Cardiac muscle cell (in vitro differentiated cells and primary cell): ENCODE measurements at places on chromosomes 1 and 21.

DNA sequence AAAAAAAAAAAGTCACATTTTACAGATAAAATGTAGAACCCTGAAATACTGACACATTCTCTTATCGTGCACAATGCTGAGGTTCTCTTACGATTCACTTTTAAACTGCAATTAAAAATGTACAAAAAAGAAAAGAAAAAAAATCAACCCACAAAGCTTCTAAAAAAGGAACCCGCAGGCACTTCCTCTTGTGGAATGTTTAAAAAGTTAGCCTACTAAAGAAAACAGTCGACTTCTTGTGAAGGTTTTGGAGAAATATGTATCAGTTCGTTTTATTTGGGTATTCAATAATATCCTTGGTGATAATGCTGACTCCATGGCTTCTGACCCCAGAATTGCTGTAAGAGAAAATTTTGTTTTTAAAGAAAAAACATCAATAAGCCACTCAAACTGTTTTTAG lies 10.2 kb downstream of the HNRNPU start:
- no peaks in the 10 kb centered on the region for H3K27me3 ChIP-seq
- peak overlapping the region; percentile 40 for H3K27ac ChIP-seq
- no peak overlapping the region for H3K4me3 ChIP-seq
- DNase-seq, result no peak
- H3K36me3 ChIP-seq, result peaks cover 97% of the 10 kb centered on the region
- H3K4me1 ChIP-seq, result no peaks in the 10 kb centered on the region

DNA sequence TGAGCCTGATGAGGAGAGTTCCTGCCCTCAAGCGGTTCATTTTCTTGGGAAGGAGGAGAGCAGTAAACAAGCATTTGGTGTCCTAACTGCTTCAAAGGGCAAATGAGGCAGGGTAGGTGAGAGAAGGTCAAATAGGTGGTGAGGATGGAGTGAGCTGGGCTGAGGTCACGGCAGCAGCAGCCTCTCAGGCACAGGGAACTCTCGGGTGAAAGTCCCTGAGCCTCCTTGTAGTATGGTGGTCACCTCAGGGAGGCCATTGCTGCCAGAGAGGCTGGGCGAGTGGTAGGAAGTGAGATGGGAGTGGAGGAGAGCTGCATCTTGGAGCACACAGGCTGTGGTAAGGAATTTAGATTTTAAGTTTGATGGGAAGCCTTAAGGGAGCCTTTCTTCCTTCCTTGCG lies 4.0 kb downstream of the ADARB1 start:
- H3K36me3 ChIP-seq, result no peaks in the 10 kb centered on the region
- no peak overlapping the region for H3K4me3 ChIP-seq
- no peak for DNase-seq
- H3K27me3 ChIP-seq, result peaks cover 14% of the 10 kb centered on the region

DNA sequence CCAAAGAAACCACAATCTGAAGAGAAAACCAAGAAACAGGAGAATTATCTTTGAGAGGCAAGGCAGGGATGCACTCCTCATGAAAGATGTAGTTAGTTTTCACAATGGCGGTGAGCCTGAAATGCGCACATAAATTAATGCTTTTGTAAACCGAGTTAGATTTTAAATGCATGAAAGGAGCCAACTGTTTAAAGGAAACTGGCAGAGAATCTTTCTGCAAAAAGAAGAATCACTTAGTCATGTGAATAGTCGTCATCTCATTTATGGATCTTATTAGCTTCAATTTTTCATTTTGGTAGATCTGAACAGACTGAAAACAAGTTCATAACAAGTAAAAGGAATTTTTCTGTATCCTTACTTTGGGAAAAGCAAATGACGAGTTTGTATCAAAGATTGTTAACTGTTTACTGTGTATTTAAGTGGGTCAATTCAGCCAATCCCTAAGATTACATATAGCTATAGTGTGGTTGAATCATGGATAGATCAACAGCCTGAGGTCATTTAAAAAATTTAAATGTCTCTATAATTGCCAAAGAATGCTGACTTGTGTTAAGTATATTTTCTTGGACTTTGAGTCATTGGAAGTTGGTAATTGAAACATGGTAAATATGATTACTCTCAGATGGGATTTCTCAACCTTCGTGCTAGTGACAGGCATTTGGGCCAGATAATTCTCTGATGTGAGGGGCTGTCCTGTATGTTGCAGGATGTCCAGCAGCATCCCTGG lies 226.6 kb upstream of the KAZN start:
- no peaks in the 10 kb centered on the region for H3K36me3 ChIP-seq
- no peak overlapping the region for H3K27ac ChIP-seq
- no peaks in the 10 kb centered on the region for H3K27me3 ChIP-seq

DNA sequence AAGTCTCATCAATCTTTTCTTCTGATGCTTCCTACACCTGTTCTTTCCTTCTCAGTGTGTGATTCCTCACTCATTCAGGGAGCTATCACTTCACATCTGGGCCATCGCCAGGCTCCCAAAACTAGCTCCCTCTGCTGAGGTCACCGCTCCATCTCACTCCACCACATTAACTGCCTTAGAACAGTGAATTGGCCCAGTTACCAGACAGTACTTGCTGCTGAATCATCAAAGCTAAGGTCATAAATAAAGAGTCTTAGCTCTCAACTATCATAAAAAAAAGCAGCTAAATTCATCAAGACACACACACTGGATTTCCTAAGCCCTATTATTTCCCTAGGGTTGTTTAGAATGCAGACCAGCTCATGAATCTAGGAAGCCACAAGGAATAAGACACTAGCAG lies 18.8 kb upstream of the SRM start:
- no peak overlapping the region for H3K27ac ChIP-seq
- peaks cover 66% of the 10 kb centered on the region for H3K36me3 ChIP-seq
- no peaks in the 10 kb centered on the region for H3K4me1 ChIP-seq
- H3K4me3 ChIP-seq, result no peak overlapping the region
- no peaks in the 10 kb centered on the region for H3K27me3 ChIP-seq

GRCh38 chr1:115069659-115070308 lies 19.5 kb downstream of the TSPAN2 start:
- H3K4me1 ChIP-seq, result peaks cover 52% of the 10 kb centered on the region
- no peaks in the 10 kb centered on the region for H3K27me3 ChIP-seq
- H3K36me3 ChIP-seq, result peaks cover 4% of the 10 kb centered on the region
- no peak overlapping the region for H3K4me3 ChIP-seq

DNA sequence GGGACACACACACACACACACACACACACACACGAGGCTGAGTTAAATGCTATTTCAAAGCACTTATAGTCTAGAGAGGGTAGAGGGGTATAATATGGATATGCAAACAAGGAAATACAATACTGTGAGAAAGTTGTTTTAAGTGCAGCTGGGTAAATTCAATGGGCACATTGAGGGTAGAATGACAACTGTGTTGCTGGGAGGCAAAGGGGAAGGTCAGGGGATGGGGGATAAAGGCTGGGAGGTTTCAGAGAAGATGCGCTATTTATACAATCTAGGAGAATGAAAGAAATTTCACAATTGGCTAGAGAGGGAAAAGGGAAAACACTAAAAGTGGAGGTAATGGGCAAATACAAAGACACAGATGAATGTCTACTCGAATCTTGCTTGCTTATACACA lies 19.4 kb downstream of the EXTL2 start:
- DNase-seq, result no peak
- no peaks in the 10 kb centered on the region for H3K4me1 ChIP-seq

DNA sequence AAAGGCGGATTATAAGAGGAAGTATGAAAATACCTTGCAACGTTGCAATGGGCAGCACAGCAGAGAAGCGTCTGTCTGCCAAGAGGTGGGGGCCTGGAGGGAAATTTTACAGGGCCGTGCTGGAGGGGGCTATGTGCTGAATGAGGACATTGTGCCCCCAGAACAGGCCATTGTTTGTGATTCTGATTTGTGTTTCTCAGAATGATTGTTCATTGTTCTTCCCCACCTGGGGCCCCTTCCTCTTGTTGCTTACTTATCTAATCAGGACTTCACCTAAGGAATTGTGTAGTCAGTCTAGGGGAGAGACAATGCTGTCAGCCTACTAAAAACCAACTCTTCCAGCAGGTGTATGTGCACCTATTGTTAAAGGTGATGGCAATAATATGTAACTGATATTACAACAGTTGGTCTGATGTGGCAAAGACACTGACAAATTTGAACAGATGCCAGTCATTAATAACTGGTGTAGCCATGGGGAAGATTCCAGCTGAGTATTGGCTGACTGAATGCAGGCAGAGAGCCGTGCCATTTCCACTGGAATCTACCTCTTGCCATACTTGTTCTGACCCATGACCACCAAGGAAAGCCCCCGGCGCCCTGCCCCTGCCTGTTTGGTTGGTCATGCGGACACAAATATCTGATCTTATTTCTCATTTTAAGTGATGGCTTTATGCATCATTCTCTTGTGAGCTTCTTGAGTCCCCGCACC lies 45.2 kb upstream of the PSEN2 start:
- no peaks in the 10 kb centered on the region for H3K27me3 ChIP-seq
- H3K27ac ChIP-seq, result no peak overlapping the region
- H3K36me3 ChIP-seq, result no peaks in the 10 kb centered on the region
- no peak for DNase-seq
- peaks cover 12% of the 10 kb centered on the region for H3K4me1 ChIP-seq
- H3K4me3 ChIP-seq, result no peak overlapping the region

DNA sequence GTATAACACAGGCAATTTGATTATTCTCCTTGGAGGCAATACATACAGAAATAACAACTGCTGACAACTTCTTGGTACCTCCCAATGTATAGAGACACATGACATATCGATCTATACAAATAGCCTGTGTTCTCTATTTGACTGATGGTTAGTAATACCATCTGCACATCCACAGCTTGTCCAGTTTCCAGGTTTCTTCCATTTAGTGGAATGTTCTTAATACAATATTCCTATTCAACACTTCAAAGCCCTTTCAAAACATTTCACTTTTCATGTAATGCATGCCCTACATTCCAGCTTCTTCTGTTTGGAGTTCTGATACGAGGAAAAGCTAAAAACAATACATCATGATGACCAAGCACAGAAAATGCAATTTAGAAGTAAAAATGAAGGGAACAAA lies 37.0 kb upstream of the GORAB start:
- H3K4me3 ChIP-seq, result no peak overlapping the region
- H3K4me1 ChIP-seq, result no peaks in the 10 kb centered on the region
- H3K27ac ChIP-seq, result no peak overlapping the region
- H3K27me3 ChIP-seq, result no peaks in the 10 kb centered on the region
- H3K36me3 ChIP-seq, result no peaks in the 10 kb centered on the region

- H3K4me3 ChIP-seq, result no peak overlapping the region
- H3K4me1 ChIP-seq, result no peaks in the 10 kb centered on the region
- H3K27me3 ChIP-seq, result peaks cover 93% of the 10 kb centered on the region
Measured at GRCh38 chr1:20375563-20375962, 84.9 kb downstream of the VWA5B1 start.

GRCh38 chr21:37227071-37228002 lies 39.8 kb downstream of the VPS26C start:
- DNase-seq, result no peak
- H3K27me3 ChIP-seq, result no peaks in the 10 kb centered on the region
- no peak overlapping the region for H3K4me3 ChIP-seq

DNA sequence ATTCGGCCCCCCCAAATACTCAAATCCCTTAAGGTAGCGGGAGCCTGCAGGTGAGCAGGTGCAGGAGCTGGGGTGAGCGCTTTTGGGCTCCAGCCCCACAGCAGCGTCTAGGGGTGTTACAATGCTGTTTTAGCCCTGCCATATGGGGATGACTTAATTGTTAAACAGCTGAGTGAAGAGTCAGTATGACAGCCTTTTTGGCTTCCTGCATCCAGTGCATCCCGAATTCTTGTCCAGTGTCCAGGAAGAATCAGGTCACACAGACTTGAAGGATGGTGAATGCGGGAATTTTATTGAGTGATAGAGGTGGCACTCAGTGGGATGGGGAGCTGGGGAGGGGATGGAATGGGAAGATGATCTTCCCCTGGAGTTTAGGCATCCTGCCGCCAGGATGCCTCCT lies 30.4 kb upstream of the HHAT start:
- DNase-seq, result no peak
- no peak overlapping the region for H3K4me3 ChIP-seq
- no peaks in the 10 kb centered on the region for H3K36me3 ChIP-seq

- H3K36me3 ChIP-seq, result no peaks in the 10 kb centered on the region
- H3K4me1 ChIP-seq, result no peaks in the 10 kb centered on the region
- H3K27ac ChIP-seq, result no peak overlapping the region
Measured at GRCh38 chr1:32399843-32400242, 5.6 kb upstream of the BSDC1 start.

DNA sequence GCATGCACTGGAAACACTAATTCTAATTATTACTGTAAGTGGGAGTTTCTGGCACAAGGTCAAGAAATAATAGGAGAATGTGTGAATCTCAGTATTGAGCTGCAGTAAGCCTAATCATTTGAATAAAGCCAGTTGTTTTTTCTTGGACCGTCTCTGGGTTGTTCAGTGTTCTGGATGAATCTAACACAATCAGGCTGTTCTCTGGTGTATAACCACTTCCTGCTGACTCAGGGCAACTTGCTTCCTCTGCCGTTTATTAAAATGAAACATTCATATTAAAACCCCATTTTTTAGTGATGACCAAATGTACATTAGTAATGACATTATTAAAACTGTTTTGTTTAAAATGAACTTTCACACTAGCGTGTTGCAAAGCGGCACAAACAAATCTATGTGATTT lies 273.1 kb upstream of the SNX7 start:
- H3K36me3 ChIP-seq, result no peaks in the 10 kb centered on the region
- H3K27ac ChIP-seq, result no peak overlapping the region

GRCh38 chr1:165239873-165240272 lies 116.6 kb downstream of the LMX1A start:
- H3K4me3 ChIP-seq, result no peak overlapping the region
- H3K36me3 ChIP-seq, result no peaks in the 10 kb centered on the region
- H3K27me3 ChIP-seq, result peaks cover 83% of the 10 kb centered on the region
- H3K4me1 ChIP-seq, result no peaks in the 10 kb centered on the region

DNA sequence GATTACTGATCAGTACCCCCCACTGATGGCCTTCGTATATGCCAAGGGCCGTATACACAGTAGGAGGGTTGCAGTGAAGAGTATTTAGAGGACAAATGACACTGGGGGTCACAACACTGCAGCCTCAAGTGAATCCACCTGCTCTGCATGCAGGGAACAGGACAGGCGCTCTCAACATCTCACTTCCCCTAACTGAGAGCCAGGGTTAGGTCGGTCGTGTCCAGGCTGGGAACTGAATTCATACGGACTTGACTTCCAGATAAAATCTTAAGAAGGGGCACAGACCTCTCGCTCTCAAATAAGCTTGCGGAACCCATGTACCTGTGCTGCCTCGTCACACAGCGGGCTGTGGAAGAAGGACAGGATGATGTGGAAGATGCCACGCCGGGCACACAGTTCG lies 22.8 kb downstream of the MRAP start:
- no peaks in the 10 kb centered on the region for H3K27me3 ChIP-seq
- DNase-seq, result no peak
- H3K4me1 ChIP-seq, result no peaks in the 10 kb centered on the region

DNA sequence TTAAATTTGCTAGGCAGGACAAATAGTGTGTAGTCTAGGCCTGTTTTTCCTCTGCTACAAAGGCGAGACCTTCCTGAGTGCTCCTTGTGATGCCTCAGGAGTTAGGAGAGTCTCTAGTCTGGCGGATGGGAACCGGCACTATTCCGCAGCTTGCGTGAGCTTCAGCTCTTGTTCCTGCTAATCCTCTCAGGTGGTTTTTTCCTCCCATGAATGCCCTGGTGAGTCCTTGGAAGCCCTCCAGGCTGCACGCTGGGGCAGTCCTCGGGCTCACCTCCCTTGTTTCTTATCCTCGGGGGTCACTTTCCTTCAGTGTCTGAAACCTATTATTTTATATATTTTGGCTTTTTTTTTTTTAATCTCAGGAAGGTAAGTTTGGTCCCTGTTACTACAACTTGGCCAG lies 28.2 kb downstream of the UTS2 start:
- H3K27ac ChIP-seq, result no peak overlapping the region
- H3K4me1 ChIP-seq, result no peaks in the 10 kb centered on the region
